Eye (tissue), 1 donor: ENCODE measurements at places on chromosomes 2 and 18.

DNA sequence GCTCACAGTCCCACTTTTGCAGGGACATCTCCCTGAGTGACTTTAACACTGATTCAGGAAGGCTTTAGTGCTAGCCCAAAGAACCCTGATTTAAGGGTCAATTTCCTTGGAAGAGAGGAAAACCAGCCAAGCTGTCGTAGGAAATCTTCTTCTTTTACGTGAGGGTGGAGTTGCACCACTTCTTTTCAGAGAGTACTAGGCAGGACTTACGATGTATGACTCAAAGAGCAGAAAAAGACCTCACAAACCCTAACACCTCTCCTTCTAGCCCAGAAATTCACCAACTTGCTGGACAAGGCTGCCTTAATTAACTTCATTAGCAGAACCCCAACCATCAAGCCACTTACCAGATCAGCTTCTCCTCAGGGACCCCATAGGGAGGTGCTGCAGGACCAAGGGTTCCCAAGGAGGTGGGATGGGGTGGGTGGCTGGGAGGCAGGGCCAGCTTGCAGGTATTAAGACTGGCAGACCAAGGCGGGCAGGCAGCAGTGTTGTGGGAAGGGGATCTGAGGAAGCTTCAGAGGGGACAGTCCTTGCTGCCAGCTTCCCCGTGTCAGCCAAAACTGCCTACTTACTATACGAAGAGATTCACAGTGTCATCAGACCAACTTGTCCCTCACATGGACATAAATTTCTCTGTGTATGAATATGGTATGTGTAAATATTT is 6.7 kb downstream of the SERPINB2 start:
- no peak for DNase-seq

DNA sequence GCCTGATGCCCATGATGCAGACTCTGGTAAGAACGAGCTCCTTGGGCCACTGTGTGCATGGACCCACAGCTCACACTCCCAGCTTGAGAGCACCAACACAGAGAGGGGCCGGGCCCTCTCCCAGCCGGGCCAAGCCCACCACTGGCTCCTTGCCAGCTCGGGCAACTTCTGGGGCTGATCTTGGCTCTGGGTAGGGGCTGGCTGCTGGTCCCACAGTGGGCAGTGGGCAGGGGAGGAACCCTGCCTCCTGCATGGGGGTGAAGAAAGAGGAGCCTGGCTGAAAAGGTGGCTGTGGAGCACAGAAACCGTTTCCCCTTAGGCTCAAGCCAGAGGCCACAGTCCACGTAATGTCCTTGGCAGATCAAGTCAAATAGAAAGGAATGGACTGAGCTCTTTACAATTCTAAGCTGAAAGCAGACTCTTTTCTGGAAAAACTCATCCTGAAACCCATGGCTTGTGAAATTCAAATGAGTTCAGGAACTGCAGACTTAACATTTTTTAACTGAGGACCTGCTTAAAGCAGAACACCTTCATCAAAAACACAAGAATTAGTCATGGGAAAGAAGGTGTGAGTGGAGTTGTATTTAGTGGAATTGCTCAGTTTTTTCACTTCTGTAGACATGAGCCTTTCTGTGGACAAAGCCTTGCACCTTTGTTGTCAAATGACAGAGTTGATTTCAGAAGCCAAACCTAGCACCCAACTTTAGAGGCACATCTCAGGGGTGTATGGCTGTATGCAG is 104.9 kb downstream of the STPG4 start:
- DNase-seq: no peak

DNA sequence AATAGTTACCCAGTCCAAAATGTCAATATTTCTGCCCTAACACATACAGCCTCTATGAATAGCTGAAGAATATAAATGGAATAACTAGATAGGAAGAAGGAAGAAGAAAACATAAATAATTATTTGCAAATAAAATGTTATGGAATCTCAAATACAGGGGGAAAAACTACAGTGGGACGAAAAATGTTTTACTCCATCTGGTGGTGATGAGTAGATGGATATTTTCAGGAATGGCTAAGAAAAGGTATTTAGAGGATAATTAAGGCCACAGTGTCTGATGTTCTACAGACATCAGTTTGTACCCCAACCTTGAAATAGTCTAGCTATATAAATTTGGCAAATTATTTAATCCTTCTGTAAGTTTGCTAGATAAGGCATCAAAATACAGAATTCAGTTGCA is 178.1 kb upstream of the FSHR start:
- DNase-seq: no peak

DNA sequence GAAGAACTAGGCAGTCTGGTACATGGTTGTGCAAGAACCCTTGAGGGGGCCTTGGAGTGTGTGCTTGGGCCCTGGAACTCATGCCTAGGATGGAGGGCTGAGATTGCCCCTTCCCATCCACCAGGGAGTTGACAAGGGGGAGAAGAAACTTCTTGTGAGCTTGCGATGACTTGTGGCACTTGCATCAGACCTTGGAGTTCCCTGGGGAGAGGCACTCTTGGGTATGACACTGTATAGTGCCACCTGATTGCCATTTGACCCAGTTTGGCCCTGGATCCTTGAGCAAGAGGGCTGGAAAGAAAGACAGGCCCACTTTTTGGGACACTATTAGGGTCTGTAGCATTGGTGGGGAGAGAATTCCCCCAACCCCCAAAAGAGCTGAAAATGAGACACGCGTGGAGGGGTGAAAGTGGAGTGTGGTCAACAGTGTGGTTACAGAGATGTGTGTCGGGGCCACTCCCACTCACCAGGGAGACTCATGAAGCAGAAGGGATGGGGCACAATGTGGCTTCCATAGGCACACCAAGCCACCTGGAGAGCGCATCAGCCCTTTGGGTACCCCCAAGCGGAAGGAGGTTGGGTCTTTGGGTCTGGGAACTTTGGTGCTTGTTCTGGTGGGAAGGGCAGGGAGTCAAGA is 101.3 kb downstream of the MSH2 start:
- DNase-seq: no peak

DNA sequence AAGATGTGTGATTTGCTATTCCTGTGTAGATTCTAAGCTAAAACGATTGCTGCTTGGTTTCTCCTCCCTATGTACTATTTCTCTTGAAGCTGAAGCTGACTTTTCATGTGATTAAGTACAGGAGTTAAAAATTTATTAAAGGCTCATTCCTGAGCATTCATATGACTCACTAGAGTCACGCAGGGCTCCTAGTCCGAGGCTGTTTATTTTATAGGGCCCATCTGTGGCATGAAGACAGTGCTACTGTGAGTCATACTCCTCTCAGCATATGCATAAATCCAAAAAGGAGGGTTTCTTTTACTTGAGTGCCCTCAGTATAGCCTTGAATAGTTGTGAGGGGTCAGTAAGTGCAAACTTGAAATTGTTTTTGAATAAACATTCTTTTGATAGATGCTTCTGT is 378.8 kb downstream of the PTPRM start:
- no peak for DNase-seq

- no peak for DNase-seq
Measured at GRCh38 chr2:108182489-108182888, 57.3 kb upstream of the SULT1C3 start.

DNA sequence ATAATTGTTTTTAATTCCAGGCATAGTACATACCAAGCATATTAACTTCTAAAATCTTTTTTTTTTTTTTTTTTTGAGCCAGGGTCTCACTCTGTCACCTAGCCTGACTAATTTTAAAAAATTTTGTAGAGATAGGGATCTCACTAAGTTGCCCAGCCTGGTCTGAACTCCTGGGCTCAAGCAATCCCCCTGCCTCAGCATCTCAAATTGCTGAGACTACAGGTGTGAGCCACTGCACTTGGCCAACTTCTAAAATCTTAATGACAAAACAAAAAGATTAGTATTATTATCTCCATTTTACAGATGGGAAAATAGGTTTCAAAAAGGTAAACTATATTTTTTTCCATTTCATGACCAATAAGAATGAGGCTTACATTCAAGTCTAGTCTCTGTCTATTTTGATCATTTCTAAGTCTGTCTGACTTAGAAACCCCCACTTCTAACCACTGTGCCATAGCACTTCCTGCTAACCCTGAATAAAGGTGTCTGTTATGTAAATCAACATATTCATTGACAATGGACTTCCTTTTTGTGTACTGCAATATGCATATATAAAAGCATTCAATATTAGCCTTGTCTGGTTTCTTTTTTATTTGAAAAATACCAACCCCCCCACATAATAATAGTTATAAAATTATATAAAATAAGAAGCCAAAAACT is 28.7 kb upstream of the ZEB2 start:
- no peak for DNase-seq

DNA sequence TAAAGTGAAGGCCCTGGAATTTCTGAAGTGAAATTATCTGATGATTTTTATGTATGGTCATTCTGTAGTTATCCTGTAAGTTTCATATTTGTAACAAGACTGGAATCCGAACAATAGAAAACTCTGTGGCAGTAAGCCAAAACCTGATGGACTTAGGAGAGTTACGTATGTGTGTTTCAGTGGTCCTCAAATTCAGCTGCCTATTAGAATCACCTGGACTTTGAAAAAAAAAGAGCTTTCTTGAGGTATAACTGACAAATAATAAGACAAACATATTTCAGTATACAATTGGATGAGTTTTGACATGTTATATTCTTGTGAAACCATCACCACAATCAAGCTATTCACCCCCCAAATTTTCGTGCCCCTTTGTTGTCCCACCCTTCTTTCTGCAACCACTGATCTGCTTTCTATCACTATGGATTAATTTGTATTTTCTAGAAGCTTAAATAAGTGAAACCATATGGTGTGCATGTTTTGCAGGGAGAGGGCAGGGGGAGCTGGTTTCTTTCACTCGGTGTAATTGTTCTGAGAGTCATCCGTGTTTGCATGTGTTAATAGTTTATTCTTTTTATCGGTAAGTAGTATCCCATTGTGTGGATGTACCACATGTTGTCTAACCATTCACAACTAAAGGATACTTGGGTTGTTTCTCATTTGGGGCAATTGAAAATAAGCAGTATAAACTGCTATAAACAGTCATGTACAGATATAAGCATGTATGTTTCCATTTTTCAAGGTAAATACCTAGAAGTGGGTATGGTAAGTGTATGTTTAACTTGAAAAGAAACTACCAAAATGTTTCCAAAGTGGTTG is 50.2 kb upstream of the EML4 start:
- no peak for DNase-seq

DNA sequence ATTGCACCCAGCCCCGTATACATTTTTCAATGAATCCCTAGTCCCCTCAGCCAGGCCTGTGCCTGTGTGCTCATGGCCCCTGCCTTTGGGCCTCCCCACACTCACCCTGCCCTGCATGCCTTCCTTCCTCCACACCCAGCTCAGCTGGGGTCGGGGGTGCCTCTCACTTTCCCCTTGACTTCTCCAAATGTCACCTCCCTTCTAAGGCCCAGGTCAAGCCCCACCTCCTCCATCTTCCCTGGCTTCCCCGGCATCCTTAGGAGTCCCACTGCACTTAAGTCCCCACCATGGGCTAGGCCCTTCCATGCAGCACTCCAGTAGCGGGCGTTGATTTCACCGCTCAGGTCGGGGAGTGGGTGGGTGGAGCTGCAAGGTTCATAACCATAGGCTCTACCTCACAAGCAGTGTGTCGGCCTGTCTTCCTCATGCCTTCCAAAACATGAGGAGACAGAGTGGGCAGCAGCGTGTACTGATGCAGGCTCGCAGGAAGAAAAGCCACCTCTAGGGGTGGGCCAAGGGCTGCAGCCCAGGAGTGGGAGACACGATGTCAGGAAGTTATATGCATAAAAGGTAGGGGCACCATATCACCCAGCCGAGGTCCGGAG is 47.7 kb downstream of the DNMT3A start:
- DNase-seq: no peak

DNA sequence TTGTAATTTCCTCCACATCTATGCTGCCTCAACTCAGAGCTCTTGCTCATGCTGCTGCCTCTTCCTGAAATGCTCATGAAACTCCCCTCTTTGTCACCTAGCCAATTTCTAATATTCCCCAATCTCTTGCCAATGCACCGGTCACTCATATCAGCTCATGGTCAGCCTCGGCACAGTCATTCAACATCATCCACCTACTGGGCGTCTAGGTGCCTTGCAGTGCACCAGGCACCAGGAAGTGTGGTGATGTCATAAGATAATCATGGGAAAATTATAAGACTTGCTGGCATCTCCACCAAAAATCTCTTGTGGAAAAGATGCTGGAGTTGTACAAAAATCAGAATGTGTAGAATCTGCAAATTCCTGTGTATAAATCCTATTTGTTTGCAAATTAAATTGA is 52.6 kb upstream of the RAB27B start:
- no peak for DNase-seq

DNA sequence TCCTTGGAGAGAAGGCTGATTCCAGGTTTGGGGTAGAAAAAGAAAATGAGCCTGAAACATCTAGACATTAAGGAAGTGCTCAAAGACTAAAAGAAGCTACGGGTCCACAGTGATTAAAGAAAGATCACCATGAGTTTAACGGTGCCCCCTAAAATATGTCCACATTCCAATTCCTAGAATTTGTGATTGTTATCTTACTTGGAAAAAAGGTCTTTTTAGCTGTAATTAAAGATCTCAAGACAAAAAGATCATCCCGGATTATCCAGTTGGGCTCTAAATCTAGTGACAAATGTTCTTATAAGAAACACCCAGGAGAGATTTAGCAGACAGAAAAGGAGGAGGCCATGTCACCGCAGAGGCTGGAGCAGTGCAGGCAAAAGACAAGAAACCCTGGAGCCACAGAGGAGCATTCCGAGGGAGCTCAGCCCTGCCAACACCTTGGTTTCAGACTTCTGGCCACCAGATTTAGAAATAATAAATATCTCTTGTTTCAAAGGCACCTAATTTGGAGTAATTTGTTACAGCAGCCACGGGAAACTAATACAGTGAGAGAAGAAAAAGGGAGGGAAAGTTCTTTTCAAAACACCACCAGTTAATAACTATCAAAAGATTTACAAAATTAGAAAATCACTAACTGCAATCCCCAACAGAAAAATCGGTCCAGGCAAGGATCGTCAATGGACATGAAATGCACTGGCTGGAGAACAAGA is 8.5 kb downstream of the UXS1 start:
- no peak for DNase-seq

DNA sequence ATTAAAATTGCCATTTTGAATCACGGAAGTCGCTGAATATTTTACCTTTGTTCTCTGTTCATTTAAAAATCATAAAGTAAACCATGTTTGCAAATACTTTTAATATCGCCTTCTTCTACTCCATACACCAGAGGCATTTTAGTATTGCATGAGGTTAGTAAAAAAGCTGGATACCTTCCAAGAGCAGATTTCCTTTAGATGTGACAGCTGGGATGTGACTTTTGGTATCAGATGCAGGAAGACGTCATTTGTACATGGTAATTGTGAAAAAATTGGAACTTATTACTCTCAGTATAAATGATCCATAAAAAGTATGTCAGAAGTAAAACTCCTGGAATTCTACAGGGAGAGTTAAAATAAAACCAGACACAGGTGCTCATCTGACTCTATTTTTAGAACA is 89.5 kb downstream of the SLC4A10 start:
- DNase-seq: peak; percentile 7

DNA sequence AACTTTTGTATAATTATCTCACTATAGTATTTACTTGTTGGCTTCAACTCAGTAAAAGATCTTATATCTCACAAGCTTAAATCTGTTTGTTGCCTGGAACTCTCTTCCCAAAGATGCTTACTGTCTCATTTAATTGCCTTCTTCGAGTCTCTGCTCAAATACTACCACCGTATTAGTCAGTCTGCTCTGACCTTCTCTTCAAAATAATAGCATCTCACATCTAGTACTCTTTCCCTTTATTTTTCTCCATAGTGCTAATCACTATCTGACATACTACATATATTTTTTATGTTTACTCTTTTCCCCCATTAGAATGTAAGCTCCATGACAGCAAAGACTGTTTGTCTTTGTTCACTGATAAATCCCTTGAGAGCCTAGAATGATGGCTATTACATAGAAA is 10.6 kb upstream of the MPP4 start:
- DNase-seq: no peak
